Inflammatory macrophage treated with lipopolysaccharide for 4 hours (primary cell): ENCODE measurements at places on chromosomes 2 and 18.

DNA sequence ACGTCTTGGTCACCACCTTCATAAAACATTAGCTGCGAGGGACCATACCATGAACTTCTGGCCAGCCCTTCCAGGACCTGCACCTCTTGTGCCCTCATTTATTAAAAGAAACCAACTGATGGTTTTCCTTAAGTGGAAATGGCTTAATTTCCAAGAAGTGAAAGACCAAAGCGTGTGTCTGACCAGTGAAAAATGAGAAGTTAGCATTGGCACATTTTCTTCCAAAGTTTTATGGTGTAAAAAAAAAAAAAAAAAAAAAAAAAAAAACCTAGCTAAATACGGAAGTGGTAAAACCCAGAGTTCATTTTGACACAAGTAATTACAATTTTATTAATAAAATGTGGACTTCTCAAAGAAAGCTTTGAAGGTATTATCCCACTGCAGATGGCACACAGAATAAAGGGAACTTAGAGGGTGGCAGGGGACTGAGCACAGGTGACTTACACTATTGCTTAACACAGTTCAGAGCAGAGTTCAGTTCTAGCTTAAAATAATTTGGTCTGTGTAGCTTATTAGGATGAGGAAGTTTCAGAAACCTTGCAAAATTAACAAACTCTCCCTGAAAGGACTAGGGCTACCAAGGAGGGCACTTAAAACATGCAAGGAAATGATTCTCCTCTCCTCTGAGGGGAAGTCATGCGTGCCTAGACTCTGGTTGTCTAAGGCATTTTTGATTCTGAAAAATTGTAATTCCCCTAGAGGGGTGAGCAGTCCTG, 42.2 kb upstream of the EPG5 start:
- DNase-seq, result peak; percentile 89

- DNase-seq, result no peak
Measured at GRCh38 chr2:185990861-185991525, 252.4 kb downstream of the FSIP2 start.

- DNase-seq, result no peak
Measured at GRCh38 chr2:98282109-98282508, 64.1 kb upstream of the CNGA3 start.

DNA sequence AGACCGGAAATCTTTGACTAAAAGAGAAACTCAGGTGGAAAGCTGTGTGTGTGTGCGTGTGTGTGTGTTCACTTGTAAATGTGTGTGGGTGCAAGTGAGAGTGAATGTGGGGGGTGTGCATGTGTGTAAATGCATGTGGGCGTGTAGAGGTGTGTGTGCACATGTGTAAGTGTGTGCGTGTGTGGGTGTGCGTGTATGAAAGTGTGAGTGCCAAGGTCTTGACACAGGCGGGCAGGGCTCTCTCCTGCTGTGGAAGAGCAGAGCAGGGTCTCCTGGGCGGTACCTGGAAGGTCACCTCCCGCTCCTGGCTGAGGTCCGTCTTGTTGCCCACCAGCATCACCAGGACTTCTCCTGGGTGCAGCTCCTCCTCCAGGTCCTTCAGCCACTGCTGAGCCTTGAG, 10.6 kb downstream of the PRLH start:
- no peak for DNase-seq

DNA sequence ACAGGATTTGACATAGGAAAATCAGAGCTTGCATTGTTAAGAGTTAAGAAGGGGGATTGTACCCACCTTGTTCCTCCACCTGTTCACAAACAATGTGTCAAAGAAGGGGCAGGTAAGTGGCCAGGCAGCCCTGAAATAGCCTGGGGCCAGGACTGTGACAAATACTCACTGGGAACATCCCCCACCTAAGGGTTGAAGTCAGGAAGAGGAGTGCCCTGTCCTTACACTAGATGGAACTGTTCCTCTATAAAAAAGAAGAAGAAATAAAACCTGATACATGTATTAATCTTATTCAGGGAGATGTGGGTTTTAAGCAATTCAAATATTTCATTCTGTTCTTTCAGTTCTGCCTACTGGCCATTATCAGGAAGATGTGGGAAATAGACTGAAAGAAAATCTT, 41.9 kb downstream of the TACR1 start:
- no peak for DNase-seq

DNA sequence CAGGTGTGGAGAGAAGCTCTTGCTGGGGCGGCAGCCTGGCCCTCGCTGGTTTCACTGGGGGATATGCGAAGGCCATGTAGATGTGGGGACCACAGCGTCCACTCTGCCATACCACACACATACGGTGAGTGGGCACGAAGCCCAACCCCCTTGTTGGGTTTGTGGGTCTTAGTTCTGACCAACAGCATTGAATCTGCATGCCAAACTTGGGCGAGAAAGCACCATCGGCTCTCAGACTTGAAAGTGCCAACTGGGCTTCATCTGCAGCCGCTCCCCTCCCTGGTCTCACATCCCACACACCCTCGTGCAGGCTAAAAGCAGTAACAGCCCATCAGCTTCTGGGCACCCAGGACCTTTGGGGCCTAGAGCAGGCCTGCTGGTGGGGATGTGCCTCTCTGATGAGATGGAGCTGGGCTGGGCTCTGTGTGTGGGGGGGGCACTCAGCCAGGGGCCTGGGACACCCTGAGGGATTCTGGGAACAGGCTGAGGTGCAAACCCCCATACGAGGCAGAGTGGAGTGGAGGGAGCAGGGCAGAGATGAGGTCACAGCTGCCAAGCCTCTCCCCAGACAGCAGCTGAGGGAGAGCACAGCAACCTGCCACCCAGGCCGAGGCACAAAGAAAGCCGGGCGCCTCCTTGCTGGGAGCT, 264.4 kb downstream of the TWIST2 start:
- no peak for DNase-seq

GRCh38 chr2:231917280-231918066, 8.7 kb downstream of the NPPC start:
- no peak for DNase-seq

DNA sequence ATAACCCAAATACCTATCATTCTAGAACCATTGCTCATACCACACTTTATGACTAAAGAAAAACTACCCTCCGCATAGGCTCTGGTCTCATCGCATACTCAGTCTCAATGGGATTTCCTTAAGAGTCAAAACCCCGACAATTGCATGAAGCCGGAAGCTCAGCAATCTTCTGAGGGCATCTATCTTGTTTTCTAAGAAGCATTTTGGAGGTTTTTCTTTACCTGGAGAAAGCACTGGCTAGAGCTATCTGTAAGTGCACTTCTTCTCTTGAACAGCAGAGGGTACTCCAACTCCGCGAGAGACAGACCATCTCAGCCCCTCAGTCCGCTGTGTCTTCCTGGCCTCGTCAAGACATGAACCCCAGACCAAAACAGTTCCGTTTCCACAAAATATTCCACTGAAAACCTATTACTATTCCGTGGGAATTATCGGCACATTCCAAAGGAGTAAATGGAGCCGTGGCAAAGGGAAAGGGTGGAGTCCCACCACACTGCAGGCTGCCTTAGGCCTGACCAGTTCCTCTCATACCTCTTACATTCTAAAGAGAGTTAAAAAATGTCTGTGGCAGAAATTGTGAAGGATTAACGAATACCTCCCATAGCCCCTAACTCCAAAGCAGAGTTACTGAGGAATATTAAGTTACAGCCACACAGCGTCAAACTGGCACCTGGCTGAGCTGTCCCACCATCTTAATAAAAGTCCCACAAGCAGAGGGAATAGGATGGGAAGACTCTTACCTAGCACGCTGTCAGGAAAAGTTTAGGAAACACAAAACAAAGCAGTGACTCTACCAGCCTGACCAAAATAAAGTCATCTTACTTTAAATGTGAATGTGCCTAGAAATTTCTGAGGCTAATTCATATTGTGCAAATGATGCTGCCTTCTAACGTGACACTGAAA, 325.6 kb upstream of the VRK2 start:
- DNase-seq, result peak; percentile 18

GRCh38 chr2:99679518-99679917, 189.7 kb upstream of the REV1 start:
- DNase-seq, result peak; percentile 59

- peak; percentile 25 for DNase-seq
Measured at GRCh38 chr2:10688921-10689807, 611 bp downstream of the NOL10 start.

- no peak for DNase-seq
Measured at GRCh38 chr2:56456791-56457190, 273.0 kb downstream of the CCDC85A start.

- no peak for DNase-seq
Measured at GRCh38 chr2:220893411-220893810, 678.7 kb downstream of the EPHA4 start.

DNA sequence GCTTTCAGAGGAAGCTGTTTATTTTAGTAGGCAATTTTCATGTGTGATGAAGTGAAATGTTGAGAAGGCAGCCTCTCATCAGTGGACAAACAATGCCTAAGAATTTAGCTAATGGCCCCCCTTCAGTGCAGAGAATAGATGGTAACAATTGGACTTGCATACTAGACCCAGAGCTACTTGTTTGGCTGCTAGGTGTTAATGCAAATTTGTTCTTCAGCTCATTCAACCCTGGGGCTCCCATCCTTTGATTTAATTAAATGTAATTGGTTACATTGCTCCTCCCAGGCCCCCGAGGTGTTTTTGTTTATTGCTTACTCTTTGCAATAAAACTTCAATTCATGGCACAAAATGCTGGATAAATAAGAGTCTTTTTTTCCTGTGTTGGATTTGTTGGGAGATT, 68.6 kb downstream of the CAMKMT start:
- DNase-seq, result no peak

- peak; percentile 96 for DNase-seq
Measured at GRCh38 chr2:96245609-96246390, 20.0 kb downstream of the TMEM127 start.

GRCh38 chr2:88913280-88913679, 221.8 kb downstream of the RPIA start:
- DNase-seq, result no peak

DNA sequence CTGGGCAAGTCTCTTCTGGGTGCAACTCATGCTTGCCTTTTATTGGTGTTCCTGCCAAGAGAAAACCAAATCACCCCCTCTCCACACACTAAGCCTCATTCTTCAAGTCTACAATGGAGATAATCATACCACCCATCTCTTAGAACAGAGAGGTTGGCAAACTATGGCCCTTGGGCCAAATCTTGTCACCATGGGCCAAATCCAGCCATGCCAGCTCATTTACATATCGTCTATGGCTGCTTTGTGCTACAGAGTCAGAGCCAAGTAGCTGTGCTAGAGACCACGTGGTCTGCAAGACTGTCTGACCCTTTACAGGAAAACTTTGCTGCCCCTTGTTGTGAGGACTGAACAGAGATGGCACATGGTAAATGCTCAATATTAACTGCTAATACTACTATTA, 270.3 kb upstream of the PARD3B start:
- no peak for DNase-seq

DNA sequence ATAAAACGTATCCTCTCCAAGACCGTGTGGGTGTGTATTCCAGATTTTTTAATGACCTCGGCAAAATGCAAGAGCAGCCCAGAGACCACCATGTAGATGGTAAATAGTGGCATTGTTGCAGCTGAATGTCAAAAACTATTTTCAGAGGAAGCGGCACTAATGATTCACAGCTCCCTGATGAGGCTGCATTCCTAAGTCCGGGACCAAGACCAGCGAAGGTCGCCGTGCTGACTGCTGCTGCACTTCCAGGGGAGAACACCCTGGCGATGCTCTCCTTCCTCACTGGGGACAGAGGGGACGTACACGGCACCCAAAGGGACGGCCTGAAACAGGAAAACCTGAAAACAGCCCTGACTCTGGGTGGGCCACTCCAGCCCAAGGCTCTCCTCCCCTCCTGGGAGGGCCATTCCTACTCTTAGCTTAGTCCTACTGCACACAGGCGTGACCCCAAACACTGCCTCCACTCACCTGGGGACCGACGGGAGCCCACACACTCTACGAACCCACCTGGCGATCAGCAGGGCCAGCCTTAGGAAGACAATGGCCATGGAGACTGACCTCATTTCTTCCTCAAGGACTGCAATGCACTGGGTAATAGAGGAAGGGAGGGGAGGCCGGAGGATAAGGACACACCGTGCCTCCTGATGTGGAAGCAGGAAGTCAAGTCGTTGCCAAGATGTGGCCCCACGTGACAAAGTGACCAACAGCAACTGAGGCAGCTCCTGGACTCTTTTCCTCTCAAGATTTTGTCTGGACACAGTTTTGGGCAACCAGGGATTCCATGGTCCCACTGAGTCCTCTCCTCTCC, 82.8 kb downstream of the ZNF516 start:
- DNase-seq, result no peak

DNA sequence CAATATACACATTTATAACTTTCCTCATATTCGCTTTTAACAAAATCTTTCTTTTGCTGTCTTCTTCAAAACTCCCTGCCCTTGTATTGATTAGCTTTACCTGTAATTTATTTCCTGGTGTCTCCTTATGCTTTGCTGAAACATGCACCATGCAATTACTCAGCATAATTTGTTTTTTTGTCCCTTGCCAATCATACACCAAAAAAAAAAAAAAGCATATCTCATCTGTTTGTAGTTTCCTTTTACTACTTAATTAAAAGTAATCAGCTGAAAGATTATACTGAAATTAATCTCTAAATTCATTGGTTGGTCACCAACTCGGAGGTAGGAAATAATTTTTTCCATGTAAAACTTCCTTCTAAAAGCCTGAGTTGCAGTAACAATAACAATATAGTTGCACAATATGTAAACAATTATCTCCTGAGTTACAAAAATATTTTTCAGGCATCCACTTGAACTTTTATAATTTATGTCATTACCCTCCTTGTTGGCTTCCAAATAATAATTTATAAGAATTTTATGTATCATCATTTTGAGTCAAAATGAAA, 53.0 kb upstream of the ROCK1 start:
- no peak for DNase-seq

- no peak for DNase-seq
Measured at GRCh38 chr18:62138461-62139235, 48.2 kb downstream of the PIGN start.

DNA sequence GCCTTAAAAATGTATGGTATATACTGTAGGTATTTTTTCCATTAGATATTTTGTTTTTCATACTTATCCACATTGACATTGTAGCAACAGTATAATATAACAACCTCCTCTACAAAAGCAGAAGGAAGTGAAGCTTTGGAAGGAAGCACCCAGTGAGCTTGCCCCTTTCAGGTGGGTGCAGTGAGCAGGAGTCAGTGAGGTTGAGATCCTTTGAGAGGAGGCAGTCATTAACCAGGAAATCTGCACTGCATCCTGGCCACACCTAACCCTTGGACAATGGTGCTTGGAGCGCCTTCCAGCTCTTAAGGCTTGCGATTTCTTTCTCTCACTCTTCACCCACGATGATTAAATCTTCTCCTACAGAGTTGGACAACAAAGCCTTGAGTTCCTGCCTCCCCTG, 13.9 kb downstream of the IL37 start:
- DNase-seq, result no peak

DNA sequence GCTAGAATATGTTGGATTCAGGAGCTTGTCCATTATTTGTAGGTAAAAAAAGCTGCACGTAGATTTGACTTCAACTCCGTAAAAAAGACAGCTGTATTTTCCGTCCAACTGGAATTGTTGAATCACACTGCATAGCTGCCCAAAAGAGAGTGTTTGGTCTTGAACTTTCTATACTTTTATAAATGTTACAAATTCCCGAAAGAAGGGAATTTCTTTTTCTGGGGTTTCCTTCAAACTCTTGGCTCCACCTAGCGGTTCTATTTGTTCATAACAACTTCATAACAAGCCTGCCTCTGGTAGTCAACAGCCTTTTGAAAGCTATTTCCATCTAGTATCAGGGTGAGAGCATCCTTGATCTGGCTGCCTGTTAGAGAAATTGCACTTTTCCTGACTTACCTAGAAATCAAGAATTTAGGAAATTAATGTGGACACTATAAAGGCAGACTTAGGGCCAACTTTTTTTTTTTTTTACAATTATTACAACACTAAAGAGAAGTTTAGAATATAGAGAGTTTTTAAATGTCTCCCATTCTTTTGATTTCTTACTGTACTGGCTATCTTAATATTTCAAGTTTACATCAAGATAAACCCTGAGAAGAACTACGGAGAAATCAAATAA, 48.1 kb downstream of the TMEM185B start:
- peak; percentile 58 for DNase-seq
